ENCODE measurements at places on chromosomes 5 and 9.

DNA sequence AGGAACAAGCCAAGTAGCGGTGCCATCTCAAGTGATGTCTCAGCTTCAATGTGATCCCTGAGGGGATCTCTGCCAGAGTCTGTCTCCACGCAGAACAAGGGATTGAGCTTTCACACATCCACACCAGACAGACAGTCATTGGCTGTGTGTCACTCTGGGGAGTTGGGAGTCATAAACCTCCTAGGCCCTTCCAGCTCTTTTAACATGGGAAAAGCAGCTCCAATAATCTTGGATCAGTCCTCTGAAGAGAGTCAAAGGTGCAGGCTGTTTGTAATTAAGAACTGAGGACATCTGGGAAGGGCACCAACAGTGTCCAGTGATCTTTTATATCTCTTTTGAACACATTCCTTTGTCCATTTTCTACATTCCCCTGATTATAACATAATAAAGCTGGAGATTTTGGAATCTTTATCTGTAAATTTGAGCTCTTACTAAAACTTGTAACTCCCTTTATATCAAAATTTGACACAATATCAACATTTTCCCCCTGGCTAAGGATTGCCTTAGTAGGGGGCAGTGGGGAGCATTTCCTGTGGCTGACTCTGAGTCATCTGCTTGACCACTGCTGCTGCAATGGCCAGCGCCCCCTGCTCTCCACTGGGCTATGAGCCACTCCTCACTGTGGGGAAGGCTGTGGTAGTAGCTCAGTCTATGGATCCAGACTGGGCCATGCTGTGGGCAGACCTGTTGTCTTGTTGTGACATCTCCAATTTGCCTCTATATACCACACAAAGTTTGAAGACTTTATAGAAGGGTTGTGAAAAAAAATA is 284.4 kb downstream of the OSTF1 start:
- no peak for DNase-seq

- no peak for DNase-seq
Observed at GRCh38 chr5:35146406-35146805, 83.9 kb downstream of the PRLR start.

DNA sequence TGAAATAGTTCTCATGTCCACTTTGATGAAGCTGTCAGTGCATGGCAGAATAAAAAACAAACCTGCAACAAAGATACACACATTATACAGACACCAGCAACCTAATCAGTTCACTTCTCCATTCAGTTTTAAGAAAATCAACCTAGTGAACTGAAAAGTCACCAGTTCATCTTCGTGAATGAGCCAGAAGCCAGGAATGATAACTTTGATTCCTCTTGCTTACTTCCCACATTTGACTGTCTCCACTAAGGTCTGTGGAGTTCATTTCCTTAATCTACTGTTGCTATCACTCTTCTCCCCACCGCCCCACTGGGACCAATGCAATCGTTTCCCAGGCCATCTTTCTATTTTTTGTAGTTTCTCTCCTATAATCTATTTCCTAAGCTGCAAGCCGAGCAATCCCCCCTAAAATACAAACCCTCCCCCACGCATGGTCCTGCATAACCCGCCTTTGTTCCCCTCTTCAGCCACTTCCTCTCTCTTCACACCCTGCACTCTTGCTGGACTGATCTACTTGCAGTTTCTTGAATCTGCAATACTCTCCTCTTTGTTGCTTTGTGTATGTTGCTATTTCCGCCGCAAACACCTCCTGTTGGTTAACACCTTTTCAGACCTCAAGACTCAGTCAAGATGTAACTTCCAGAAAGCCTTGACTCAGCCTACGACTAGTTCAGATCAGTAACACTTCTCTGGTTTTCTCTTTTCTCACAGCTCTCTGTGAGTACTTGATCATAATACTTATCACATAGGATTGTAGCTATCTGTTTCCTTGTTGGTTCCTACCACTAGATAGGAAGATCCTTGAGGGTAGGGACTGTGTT is 16.6 kb downstream of the STOM start:
- no peak for DNase-seq

- no peak for DNase-seq
Observed at GRCh38 chr5:141369994-141370848, at the start of gene PCDHGB3. TSS of gene PCDHGB3 (plus strand) at chr5:141370242. CDS start at chr5:141370395, 153 bp downstream.

GRCh38 chr9:2709645-2710101 is 7.6 kb upstream of the KCNV2 start:
- DNase-seq = no peak

DNA sequence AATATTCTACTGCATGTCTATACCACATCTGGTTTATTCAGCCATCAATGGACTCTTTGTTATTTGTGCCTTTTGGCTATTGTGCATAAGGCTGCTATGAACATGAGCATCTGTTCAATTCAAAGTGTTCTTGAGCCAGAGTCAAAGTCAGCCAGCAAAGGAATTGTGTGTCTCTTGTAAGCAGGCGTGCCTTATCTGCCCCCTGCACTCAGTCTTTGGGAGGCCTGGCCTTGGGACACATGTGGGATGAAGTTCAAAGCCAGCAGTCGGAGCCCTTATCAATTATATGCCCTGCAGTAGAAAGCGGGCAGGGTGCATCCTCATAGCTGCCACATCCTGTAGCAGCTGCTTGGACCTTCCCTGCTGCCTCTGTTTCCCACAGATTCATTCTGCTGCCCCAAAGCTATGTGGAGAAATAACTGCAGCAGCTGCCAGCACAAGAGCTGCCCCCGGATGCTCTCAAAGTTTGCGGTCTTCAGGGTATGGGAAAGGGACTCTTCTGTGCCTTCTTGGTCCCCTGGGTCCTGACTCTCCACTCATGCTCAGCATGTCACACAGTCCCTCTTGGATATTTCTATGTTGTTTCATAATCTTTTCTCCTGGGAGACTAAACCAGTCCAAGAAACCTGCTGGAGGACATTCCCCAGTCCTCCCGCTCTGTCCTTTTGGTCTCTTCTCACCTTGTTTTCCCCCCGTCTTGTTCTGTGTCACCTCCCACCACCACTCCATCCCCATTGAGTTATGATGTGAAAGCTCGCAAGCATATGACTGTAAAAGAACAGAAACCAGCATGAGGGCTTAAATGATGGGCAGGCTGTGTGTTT is 35.9 kb downstream of the STOM start:
- no peak for DNase-seq

All from left forelimb (tissue), 1 donor.